Suppressor macrophage (primary cell): ENCODE measurements at places on chromosomes 5 and 9.

DNA sequence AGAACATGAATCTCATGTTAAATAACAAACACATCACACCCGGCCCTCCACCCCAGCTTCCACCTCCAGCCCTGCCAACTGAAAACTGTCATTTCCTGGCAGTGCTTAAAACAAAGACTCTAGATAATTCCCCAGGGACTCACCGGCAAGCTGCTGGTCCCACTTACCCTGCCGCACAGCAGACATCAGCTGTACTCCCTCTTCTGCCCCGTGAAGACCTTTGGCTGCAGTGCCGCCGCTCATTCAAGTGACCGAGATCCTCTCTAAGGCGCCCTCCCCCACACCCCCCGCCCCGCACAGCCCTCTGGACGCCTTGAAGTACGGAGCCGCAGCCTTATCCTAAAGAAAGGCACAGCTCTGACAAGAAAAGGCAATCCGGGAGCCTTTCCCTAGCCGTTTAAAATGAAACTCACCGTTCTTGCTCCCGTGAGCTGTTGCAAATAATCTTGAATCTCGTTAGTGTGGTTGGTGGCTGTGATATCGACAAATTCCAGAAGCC lies 434 bp downstream of the GLRX start:
- DNase-seq = peak; percentile 72

DNA sequence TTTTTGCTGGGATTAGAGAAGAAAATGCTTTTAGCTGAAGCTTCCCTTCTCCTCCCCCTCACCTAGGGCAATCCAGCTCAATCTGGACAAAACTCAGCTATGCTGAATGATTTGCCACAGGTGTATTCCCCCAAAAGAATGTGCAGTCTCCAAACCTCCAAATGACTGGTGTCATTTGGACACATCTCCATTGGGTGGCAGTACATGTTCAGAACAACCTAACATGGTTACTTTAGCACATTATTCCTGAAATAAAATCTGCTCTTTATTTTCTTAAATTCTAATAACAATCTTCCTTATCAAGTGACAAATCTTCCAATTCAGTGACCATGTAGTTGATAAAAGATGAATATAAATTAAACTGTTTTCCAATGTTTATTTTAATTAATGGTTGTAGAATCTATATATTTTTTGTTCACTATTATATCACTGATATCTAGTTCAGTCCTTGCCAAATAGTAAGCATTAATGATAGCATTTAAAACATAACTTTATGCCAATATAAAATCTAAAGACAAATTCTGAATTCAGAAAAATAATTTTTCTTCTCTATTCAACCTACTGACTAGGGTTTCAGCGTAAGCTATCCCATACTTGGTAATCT lies 61.3 kb upstream of the MOCS2 start:
- DNase-seq = peak; percentile 12

DNA sequence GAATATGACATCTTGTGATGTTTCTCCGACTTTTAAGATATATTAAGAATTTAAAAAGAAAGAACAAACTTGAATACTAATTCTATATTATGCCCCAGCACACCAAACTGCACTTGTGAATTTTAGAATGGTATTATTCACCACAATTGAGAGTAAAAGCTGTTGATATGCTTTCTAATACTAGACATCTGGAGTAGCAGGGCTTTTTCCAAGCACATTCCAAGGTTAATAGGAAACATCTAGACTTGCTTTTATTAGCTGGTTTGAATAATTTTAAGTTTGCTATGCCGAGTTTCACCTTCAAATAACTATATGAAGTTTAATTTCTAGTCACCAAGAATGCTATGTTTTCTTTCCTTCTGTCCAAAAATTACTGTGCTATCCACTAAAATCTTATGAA lies 13.5 kb downstream of the NREP start:
- DNase-seq = no peak

DNA sequence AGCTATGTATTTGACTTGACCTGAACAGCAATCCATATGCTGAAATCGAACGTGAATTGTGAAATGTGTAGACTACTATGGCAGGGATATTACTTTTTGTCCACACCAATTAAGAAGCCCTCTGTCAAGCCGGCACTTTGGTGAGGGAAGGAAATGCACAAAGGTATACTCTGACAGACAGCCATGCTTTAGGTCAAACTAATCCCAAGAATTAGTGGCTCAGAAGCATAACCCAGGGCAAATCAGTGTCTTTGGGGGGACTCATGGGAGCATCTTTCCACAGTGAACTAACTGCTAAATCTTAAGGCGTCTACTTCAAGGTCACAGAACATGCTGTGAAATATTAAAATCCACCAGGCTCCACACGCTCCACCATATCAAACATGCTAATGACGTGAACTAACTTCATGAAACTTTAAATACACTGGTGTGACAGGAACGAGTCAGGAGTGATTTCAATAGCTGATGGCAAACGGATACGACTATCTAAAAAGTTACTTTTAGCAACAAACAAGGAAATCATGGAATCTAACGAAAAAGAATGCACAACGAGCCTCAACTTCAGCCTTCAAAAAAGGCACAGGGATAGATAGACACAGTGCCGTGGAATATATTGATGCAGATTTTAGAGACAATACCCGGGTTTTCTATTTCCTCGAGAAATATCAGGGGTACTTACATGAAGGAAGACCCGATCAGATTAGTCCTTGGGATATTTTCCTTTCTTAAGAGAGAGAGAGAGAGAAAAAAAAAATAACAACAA lies 527 bp downstream of the MEF2C start:
- peak; percentile 50 for DNase-seq

- no peak for DNase-seq
Measured at GRCh38 chr5:155727512-155728145, 599.3 kb upstream of the SGCD start.

- no peak for DNase-seq
Measured at GRCh38 chr9:132069046-132069898, 10.4 kb downstream of the MED27 start.

DNA sequence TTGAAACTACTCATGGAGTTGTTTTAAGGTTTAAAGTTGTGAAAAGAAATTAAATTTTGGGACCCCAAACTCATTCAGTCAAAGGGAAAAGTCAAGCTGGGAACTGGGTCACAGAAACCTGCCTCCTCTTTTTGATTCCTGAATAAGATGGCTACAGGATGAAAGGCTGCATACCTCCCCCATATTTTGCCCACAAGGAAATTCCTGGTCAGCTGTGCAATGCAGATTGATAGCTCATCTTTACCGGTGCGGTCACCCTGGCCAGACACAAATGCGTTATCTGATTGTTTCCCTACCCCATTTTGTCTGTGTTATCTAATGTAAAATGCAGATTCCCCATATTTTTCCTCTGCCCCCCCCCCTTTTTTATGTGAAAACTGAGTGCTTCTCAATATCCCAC lies 1.3 kb downstream of the HAVCR2 start:
- no peak for DNase-seq

- DNase-seq = no peak
Measured at GRCh38 chr9:98900244-98900643, 43.5 kb upstream of the COL15A1 start.

- DNase-seq = no peak
Measured at GRCh38 chr5:64895748-64896147, 127.0 kb downstream of the CWC27 start.

DNA sequence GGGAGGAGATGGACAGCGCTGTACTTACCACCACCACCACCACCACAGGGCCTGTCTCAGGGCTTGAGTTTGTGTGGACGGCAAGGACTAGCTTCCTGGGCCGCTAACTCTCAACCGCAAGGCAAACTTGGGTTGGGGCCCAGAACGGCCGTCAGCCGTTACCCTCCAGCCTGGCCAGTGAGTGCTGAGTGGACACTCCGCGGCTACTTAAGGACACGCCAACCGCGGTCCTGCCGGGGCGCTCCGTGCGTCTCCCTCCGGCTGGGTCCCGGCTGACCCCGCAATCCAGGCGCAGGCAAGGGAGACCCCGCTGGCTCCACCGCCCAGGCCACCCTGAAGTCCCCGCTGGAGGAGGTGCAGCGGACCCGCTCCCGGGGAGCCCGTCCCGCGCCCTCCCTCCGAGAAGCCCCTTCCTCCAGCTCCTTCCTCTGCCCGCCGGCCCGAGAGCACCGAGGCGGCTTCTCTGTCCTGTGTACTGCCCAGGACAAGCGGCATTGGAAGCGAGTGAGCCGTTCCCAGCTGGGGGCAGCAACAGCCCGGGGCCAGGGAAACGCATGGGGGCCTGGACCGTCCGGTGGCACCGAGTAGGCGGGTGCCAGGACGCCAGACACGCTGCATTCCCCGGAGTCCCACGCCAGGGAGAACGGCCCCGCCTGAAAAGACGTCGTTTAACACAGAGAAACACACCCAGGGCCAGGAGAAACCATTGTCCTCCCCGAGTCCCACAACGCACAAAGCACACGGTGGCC lies 46.6 kb downstream of the HABP4 start:
- DNase-seq = no peak

- no peak for DNase-seq
Measured at GRCh38 chr5:31598640-31599611, 40.0 kb upstream of the PDZD2 start.

GRCh38 chr5:143914756-143915155 lies 102.8 kb downstream of the HMHB1 start:
- DNase-seq = no peak

GRCh38 chr5:911601-912000 lies 18.9 kb downstream of the TRIP13 start:
- no peak for DNase-seq

DNA sequence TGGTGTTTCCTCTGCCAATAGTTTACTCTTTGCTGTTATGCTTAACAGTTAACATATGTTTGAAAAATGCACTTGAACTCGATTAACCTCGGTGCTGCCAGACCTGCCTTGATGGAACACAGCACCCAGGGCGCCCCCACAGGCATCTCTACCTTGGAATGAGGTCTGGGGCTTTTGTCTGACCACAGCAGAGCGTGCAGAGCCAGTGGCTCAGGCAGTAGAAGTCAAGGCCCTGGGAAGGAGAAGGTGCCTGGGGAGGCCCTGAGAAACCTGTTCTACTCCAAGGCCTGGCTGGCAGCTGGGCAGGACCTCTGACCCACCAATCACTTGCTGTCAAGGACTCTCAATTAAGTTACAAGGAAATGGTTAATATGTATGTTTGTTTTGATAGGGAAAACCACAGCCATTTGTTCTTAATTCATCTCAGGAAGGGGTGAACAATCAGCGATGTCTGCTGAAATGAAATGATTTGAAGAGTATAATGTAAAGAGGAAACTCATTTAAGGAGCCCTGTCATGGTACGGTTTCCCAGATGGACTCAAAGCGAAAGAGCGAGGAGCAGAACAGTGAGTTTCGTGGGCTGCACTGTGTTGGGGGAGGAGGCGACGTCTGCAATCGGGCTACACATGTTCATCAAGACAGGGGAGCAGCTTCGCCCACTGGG lies 21.9 kb downstream of the MACROH2A1 start:
- DNase-seq = peak; percentile 67

DNA sequence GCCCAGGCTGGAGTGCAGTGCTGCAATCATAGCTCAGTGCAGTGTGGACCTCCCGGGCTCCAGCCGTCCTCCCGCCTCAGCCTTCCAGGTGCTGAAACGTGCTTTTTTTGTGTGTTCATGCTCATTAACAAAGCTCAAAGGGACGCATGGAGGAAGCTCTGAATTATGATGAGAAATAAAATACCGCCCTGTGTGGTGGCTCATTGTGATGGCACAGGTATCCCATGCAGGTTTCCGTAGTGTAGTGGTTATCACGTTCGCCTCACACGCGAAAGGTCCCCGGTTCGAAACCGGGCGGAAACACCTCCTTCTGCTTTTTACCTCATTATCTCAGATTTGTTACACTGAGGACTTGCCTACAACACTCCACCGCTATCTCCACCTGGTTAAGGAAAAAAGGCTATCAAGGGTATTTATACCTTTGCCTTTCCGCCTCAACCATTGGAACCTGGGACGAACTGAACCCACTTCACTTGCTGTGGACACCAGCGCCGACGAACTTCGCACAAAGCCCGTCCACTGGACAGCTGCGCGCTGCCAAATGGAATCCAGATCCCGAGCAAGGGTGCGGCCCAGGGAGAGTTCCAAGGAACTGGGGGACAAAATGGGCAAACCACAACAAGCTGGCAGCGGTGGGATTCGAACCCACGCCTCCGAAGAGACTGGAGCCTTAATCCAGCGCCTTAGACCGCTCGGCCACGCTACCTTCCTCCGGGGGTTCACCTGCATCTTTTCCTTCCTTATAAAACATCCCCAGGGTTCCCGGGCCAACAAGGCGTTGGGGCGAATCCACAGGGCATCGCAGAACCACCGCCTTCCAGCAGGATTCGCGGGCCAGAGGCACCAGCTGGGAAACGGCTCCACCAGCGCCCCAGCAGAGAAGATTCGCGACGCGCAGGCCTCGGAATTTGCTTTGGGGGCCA lies 26.3 kb downstream of the OR2V2 start:
- no peak for DNase-seq

DNA sequence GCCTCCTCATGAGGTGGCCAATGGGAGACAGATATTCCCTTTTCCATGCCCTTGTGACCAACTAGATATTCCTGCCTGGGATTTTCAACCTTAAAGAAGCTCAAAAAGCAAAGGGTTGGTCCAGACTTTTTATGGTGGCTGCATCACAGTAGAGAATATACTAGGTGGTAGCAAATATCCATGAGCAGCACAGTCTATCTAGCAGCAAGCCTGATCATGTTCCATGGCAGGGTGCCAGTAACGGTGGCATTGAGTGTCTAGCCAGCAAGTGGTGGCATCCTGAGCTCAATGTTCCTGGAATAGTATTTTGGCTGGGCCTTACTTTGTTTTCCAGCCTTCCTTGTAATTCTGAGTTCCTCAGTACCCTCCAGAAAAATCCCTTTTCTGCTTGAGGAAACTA lies 25.8 kb downstream of the CDC25C start:
- DNase-seq = peak; percentile 3

DNA sequence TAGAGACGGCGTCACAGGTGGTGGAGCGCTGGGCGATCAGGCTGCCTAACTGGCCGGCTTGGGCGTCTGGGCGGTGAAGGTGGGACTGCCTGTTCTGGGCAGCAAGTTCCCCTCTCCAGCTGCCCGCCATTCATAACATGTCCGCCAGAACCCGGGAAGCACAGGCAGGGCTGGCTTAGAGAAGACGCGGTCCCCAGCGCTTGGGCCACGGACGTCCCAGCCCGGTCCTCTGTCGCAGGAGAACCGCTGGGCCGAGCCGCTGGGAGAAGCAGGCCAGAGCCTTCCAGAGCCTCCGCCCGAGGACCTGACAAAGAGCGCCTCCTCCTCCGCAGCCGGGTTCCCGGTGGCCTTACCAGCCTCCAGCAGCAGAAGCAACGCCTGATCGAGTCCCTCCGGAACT lies 15.2 kb upstream of the HAND1 start:
- DNase-seq = no peak
